CD4-positive, alpha-beta T cell treated with Interleukin-15 for 1 hour (primary cell): ENCODE measurements at places on chromosomes 1 and 21.

DNA sequence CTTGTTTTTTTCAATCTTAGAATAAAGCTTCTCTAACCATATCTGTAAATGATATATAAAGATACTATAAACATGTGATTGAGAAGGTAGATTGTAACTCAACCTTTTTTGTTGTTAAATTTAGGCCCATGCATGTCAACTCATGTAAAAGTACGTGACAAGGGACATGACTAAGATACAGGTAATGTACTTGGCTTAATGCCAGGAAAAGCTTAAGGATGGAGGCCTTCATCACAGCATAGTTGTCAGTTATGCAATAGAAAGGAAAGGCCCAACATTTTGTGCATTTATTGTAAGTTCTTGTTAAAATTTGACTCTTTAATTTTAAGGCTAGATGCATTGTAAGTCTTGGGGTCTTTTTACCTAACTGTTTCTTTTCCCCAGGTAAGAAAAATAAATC is 305.1 kb downstream of the LTN1 start:
- no peak for DNase-seq

- no peak for DNase-seq
Measured at GRCh38 chr1:183585038-183585437, 5.2 kb downstream of the NCF2 start.

DNA sequence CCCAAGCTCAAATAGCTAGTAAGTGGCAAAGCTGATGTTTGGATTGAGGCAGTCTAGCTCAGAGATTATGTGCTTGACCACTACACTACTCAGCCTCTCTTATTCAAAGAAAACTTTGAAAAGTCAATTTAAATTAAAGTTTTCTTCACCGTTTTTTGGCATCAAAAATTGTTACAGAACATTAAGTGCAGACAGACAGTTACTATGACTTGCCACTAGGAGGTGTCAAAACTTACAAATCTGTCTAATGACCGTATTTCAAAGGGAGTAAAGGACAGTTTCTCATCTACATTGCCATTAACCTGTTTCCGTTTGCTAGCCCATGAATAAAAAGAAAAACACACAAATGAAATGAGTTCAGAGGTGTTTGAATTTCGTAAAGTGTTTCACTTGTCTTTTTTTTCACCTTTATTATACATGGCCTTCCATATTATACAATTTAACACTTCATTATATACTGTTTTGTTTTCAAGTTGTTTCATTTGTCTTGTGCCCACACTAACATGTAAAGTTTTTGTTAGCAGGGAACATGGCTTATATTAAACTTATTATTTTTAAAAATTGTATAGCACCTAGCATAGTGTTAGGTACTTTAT is 57.4 kb upstream of the MTF2 start:
- no peak for DNase-seq

DNA sequence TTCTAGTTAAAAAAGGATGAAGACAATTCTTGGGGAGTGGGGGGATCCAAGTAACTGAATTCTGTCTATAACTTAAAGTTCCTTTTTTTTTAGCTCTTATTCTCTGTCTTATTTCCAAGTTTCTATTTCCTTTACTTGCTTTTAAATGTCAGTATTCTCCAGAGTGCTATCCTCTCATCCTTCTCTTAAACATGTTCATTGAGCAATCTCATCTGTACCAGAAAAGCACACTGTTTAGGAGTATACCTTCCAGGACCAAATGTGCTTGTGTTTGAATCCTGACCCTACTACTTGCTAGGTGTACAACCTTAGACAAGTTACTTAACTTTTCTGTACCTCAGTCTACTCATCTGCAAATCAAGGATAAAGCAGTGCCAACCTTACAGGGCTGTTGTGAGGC is 50.1 kb downstream of the AKT3 start:
- DNase-seq: no peak

- DNase-seq: peak; percentile 34
Measured at GRCh38 chr1:40161888-40162397, 756 bp downstream of the RLF start.

DNA sequence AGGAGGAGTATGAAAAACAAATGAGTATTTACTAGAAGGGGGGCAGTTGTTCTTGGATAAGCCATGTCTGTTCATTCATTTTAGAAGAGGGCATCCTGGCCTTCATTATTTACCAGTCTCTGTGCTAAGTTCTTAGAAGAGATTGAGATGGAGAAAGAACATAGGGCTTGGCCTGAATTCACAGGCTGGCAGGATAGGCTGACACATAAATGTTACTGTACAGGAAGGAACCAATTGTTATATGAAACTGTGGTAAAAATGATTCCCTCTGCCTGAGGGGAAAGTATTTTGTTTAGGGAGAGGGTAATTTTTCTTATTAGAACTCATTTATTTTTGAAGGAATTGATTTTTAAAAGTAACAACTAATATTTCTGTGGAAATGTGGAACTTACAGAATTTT is 99.5 kb downstream of the MAN1A2 start:
- no peak for DNase-seq

GRCh38 chr1:62110198-62110817 is 84.3 kb upstream of the L1TD1 start:
- no peak for DNase-seq

DNA sequence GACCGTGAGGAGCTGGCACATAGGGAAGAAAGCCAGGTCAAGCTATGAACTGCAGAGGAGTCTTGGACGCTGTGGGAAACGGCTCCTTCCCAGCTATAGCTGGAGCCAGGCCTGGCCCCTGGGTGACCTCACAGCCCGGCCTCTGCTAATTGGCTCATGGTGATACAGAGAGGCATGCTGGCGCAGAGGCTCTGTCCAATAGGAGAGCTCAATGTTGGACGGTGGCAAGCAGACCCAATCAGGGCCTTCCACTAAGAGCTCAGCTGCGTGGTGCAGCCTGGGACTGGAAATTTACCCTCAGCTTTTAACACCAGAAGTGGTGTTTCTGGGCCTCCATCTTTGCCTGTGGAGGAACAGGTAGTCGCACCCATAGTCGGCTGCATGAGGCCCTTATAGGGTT is 64.4 kb upstream of the GRHL3 start:
- no peak for DNase-seq

DNA sequence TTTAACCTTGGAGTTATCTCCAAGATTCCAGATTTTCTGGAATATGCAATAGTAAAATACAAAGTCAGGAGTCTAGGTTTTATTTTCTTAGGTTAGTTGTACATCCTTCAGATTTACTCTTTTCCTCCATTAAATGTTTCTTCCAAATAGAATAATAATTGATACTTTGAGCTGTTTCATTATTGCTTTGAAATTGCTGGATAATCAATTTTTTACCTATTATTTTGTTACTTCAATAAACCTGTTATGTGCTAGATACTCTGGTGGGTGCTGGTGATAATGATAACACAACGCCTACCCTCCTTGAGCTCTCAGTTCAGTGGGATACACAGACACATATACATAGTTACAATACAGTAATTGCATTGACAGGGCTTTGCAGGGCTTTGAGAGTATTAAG is 79.4 kb downstream of the GPR161 start:
- no peak for DNase-seq

DNA sequence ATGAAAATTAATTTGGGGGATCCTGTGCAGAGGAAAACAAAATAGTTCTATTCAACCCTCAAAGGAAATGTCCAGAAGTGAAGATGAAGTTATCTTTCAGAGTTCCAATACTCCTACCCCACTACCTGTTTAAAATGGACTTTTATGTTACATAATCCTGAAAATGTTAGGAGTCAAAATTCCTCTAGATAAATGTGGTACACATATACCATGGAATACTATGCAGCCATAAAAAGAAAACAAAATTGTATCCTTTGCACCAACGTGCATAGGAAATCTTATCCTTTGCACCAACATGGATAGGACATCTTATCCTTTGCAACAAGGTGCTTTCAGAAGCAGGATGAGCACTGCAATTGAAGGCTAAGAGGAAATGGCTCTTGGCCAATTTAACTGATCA is 245.2 kb downstream of the LTN1 start:
- no peak for DNase-seq

DNA sequence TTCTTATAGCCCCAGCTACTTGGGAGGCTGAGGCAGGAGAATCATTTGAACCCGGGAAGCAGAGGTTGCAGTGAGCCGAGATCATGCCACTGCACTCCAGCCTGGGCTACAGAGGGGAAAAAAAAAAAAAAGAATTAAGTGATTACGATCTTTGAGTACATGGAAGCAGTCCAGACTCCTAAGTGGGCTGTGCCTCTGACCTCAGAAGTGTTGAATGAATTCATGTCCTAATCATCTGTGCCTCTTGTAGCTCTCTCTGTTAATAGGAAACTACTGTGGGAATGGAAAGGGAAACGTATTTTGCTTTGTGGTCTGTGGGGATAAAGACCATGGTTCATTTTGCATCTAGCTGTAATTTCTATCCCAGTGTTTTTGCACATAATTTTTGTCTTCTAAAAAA is 8.4 kb upstream of the IVNS1ABP start:
- no peak for DNase-seq

DNA sequence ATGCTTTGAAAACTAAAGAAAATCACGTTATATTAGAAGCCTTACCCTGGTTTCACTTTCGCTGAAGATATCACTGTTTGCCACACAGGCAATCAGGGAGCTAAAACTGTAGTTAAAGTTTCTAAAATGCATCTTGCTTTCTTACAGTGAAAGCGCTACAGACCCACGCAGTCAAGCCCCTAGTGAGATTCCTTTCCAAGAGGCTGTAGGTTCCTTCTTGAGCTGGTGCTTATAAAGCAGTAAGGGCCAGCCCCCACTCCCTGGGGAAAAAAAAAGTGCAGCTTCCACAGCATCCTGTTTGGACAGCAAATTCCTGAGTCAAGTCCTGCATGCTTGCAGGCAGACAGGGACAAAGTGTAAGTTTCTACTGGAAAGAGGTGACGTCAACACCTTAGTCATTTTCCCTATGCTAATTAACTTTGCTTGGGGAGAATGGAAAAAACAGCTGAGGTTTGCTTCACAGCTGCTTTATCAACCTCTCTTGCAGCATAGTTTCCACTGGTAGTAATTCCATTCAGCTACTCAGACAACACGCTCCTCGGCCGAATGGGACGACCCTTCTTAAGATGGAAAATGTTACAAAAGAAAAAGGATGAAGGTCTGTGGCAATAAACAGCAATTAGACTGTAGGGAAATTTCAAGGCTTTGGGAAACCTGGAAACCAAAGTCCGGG is 14.7 kb upstream of the KCNE1 start:
- no peak for DNase-seq

- peak; percentile 34 for DNase-seq
Measured at GRCh38 chr1:241998412-241998921, 431 bp downstream of the MAP1LC3C start.

DNA sequence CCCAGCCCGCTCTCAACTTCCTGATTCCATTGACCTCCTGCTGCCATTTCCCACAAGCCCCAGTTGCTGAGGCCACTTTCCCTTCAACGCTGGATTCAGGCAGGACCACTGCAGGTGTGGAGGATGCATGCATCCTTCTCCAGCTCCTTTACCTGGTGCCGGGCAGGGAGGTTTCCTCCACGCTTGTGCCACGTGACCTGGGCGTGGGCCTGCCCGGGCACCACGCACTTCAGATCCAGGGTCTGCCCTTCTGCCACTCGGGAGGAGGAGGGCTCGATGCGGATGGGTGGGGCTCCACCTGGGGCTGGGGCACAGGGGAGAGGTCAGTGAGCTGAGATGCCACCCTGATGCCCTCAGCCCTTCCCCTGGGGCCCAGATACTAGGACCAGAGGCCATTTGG is 31.9 kb downstream of the LDLRAD2 start:
- DNase-seq: no peak

- no peak for DNase-seq
Measured at GRCh38 chr1:2957329-2957728, 63.9 kb upstream of the ACTRT2 start.

- no peak for DNase-seq
Measured at GRCh38 chr1:232951180-232951579, 769 bp downstream of the NTPCR start.

DNA sequence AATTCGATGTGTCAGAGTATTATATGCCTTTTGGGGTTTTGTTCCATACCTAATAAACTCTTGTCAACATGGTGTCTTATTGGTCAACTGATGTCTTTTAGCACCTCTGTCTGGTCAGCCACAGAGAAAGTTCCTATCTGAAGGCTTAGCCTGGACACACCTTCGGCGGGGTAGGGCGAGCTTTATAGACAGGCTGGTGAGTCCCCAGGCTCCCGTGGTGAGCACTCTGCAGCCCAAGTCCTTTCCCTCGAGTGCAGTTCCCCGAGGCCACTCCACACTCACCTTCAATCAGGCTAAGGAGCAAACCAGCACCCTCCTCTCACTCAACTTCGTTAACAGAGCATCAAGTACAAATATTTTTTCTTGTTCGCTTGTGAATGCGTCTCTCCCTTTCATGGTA is 133.9 kb downstream of the ATG4C start:
- DNase-seq: no peak

DNA sequence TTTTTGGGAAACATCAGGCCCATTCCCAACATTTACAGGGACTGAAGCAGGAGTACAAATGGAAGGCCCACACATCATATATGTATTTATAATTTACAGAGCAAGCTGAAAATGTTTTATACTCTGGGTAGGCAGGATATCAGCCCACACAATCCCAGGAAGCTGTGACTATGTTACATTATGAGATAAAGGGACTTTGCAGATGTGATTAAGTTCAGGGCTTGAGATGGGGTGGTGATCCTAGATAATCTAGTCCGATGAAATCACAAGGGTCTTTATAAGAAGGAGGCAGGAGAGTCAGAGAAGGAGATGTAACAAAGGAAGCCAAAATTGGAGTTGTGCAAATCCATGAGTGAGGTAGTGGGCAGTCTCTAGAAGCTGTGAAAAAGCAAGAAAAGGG is 160.5 kb downstream of the PDE4B start:
- no peak for DNase-seq

DNA sequence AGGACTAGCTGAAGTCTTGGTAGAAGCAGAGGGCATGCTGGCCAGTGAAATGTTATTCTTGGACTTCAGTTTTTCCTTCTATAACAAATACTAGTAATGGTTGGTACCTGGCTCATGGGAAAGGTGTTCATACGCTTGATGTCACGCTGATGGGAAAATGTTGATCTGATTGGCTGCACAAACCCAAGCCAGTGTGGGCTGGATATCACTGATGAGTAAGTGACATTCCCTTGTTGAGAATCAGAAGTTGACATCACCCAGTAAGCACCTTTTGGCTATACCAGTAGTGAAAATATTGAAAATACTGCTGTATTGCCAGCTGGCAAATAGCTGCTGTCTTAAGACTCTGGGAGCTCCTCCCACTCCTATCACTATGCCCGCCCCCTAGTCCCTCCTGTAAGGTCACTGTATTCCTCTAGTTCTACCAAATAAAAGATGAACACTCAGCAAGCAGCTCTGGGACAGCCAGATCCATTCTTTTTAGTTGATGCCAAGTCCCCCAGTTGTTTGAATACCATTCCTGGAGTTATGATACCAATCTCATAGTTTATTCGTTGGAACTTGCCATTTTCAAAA is 168.2 kb downstream of the GRIK1 start:
- DNase-seq: no peak

- no peak for DNase-seq
Measured at GRCh38 chr1:82848043-82848442, 1047.3 kb downstream of the ADGRL2 start.
